ENCODE measurements at places on chromosomes 6 and 20.

DNA sequence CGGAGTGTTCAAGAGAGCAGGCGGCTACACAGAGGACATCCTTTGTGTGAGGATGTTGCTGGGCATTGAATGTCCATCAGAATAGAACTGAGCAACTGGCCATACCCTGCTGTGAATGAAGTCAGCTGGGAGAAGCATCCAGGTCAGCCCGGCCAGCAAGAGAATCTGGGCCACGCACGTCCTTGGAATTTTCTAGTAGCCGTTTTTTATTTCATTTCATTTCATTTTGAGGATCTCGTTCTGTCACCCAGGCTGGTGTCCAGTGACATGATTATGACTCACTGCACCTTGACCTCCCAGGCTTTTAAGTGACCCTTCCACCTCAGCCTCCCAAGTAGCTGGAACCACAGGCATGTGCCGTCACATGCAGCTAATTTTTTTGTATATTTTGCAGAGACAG lies 97.9 kb downstream of the SSR1 start:
- DNase-seq, result no peak

GRCh38 chr6:14984519-14984853 lies 261.4 kb upstream of the JARID2 start:
- no peak for DNase-seq

- no peak for DNase-seq
These were observed 111.8 kb upstream of the FRMD1 start for GRCh38 chr6:168190646-168191443.

GRCh38 chr6:5084781-5085647 lies at the start of gene PPP1R3G:
Gene PPP1R3G, plus strand, starts transcription at chr6:5085341. Its CDS starts 145 bp downstream, at chr6:5085486.
- DNase-seq, result peak; percentile 54

DNA sequence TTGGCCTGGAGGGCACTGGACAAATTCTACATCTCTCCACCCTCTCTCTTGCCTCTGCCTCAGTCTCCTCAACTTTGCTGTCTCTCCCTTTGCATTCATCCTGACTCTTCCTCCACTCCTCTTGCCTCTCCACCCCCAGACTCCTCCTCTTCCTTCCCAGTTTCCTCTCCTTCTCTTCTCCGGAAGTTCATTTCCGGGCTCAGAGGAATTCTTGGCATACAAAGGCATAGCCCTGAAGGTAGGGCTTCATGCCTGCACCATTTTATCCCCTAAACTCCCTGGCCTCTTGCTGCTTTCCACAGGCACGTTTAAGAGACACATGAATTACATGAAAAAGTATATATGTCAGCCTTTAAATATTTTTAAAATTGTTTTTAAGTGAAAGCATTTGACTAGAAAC lies 10.6 kb downstream of the BFSP1 start:
- no peak for DNase-seq

- DNase-seq, result no peak
These were observed 129.3 kb downstream of the KLHL32 start for GRCh38 chr6:97053643-97054411.

DNA sequence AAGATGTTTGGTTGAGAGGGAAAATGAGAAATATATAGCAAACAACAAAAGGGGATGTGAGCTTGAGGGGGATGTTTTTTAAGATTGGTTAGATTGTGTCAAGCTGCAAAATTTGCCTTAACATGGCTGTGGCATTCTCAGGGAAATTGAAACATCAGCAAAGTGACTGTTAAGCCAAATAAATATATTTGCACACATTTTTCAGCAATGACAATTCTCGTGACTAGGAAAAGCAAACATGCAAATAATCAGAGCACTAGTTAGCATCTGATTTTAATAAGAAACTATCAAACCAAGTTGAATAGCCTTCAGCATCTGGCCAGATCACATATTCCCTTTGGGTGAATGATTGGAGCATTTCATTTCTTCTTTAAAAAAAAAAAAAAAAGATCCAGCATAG lies 262.8 kb downstream of the TBC1D7 start:
- no peak for DNase-seq

DNA sequence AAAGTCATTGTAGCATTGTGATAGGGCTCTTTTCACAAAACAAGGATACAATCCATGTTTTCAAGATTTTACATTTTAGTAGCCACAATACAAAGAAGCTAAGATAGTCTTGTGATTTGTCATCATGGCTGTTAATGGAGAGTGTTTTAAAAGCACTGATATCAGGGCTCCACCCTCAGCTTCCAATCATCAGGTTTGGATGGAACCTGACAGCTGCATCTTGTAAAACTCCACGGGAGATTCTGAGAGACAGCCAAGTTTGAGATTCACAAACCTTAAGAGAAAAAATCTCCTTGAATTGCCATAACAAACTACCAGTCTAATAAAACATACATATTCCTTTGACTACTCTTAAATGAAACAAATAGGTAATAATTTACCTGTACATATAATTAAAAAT lies 280.2 kb downstream of the ESR1 start:
- no peak for DNase-seq

DNA sequence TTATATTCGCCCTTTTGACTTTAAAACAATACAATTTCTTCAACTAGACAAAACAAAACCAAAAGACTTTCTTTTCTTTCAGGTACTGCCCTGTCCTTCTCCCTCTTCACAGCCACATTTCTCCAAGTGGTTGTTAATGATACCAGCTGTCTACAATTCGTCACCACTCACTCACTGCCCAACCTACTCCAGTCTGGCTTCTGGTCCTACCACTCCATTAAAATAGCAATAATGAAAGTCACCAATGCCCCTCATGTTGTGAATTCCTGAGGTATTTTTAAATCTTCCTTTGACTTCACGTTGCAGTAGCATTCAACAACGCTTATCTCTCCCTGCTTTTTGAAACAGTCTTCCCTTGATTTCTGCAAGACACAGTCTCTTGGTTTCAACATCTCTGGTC lies 11.6 kb upstream of the MAN1A1 start:
- no peak for DNase-seq

GRCh38 chr6:155278319-155279049 lies 14.7 kb downstream of the CLDN20 start:
- no peak for DNase-seq

GRCh38 chr20:31587545-31588389 lies 17.3 kb upstream of the ID1 start:
- peak; percentile 26 for DNase-seq

GRCh38 chr6:116572162-116572561 lies 858 bp downstream of the RWDD1 start:
- DNase-seq, result peak; percentile 17

- no peak for DNase-seq
These were observed 149.9 kb upstream of the BEND6 start for GRCh38 chr6:56804996-56805395.

- no peak for DNase-seq
These were observed 568 bp downstream of the CCDC170 start for GRCh38 chr6:151494235-151494935.

- no peak for DNase-seq
These were observed 11.1 kb downstream of the UCKL1 start for GRCh38 chr20:63945031-63945658.

Data from nephron progenitor cell (in vitro differentiated cells).